ENCODE measurements at places on chromosomes 3 and 15.

- DNase-seq: no peak
Measured at GRCh38 chr15:69405110-69405509, 9.0 kb upstream of the KIF23 start.

GRCh38 chr3:187986514-187986934, 167.4 kb upstream of the LPP start:
- DNase-seq: no peak

- DNase-seq: no peak
Measured at GRCh38 chr15:62753518-62754221, 288.9 kb upstream of the TPM1 start.

DNA sequence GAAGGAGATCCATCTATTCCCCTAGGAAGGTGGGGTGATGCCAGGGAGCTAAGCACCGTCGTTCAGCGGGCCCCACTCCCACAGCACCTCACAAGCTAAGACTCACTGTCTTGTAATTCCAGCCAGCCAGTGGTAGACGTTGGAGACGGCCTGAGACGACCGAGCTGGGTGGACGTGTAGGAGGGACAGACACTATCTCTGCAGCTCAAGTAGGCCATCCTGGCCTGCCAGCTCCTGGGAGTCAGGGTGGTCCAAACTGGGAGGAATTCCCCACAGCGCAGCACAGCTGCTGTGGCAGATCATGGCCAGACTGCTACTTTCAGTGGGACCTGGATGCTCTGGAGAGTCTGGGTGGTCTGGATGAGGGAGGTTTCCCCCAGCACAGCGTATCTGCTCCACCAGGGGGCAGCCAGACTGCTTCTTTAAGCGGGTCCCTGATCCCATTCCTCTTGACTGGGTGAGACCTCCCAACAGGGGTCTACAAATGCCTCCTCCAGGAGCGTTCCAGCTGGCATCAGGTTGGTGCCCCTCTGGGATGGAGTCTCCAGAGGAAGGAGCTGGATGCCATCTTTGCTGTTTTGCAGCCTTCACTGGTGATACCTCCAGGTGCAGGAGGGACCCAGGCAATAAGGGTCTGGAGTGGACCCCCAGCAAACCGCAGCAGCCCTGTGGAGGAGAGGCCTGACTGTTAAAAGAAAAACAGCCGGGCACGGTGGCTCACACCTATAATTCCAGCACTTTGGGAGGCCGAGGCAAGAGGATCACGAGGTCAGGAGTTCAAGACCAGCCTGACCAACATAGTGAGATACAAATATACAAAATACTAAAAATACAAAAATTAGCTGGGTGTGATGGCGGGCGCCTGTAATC, 27.6 kb downstream of the GNB5 start:
- no peak for DNase-seq

DNA sequence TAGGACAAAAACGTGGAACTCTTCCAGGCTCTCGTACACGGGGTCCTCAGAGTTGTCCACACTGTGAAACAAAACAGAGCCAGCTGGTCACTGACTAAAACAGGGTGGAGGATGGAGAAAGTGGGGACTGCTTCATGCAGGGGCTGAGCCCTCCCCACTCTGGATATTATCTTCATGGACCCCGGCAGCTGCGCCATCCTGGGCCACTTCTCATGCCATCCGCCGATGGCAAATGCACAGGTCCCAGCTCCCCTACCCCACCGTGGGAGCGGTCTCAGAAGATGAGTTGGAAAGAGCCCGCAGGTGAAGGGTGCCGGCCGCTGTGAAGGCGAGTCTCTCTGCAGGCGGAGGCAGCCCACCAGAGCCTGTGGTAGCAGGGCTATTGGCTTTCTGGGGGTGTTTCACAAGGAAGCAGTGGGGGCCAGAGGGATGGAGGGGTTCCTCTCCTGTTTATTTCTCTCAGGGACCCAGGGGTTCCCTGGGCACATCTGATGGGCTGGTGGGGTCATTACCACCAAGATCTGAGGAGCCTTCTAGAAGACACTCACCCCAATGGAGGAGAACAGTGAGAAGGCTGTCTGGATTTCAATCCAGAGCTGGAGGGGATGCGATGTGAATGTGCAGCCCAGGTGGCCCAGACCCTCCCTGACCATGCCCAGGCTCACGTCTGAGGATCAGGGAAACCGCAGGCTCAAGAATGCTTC, 177.3 kb downstream of the KLF13 start:
- DNase-seq: no peak

GRCh38 chr3:129961141-129961541, 13.4 kb upstream of the TRH start:
- no peak for DNase-seq

DNA sequence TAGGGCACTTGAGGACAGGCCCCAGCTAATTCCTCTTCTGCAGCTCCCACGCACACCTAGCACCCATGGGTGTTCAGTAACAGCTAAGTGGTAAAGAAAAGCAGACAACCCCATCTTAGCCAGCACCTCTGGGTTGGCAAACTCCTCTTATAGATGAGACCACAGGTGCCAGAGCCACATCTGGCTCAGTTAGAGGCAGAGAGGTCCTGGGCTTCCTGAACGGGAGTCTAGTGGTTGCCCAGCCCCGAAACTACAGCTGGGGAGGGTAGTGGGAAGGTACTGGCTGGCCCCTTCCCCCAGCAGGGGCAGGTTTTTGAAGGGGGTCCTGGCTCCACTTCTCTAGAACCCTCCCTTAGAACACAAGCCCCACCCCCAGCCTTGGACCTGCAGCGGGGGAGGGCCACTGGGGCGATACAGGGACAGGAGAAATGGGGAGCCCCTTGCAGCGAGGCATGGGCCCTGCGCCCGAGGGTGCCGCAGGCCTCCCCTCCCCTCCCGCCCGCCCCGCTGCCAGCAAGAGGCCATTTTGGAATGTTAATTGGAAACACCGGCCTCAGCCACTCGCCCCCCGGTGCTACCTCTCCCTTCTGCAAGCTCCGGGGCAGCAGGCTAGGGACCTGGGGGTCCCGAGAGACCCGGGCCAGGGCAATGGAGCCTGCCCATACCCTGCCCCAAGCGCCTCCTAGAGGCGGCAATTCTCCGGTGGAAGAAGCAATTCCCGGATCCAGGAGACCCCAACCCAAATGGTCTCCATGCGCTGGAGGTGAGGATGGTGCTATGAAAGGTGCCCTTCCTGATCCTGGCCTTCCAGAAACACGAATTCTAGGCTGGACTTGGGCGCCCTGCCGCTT, 1.5 kb downstream of the DUSP7 start:
- DNase-seq: no peak

DNA sequence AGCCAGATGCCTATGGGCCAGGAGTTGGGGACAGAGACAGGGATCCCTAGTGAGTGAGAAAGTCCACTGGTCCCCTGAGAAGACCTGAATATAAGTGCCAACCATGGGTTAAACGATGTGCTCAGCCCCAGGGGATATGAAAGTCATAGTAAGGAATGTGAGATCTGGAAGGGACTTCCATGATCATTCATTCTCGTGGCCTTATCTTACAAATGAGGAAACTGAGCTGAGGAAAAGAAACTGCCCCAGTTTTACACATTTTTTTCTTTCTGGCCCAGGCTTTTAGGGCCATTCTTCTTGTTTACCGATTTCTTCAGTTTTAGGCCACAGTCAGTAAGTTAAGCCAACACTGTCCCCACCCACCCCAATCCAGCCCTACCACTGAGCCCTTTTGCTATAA, 11.1 kb downstream of the CD80 start:
- no peak for DNase-seq

GRCh38 chr3:48306290-48306689, 27.2 kb downstream of the SPINK8 start:
- no peak for DNase-seq

DNA sequence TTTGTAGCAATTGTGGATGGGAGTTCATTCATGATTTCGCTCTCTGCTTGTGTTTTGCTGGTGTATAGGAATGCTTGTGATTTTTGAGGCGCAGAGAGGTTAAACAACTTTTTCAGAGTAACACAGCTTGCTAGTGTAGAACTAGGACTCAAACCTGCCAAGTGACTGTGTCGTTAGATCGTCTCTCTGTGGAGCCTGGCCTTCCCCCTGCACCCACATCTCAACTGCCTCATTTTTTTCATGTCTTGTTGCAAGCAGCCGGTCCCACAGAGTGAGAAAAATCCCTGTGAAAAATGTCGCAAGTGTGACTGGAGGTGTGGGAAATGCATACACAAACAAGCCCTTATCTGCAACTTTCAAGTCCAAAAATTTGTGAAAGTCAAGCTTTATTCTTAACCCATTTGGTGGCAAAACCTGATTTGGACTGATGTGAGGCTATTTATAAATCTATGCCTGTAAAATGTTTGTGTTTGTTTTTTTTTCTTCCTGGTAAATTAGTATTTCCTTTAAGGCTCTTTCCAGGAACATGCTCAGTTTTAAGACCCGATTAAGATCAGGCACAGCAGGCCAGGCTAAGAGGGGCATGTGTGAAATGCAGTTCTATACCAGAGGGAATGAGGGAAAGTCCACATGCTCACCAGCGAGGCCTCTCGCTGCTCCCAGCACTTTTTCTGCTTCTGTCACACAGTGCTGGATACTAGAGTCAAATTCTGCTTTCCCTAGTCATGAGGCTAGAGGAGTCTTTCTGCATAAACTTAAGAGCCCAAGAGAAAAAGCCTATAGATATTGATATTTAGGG, 25.8 kb downstream of the ST6GAL1 start:
- DNase-seq: no peak

GRCh38 chr15:49876401-49877038, 242.5 kb downstream of the ATP8B4 start:
- DNase-seq: no peak

GRCh38 chr3:25820366-25820765, 30.5 kb downstream of the OXSM start:
- DNase-seq: no peak

DNA sequence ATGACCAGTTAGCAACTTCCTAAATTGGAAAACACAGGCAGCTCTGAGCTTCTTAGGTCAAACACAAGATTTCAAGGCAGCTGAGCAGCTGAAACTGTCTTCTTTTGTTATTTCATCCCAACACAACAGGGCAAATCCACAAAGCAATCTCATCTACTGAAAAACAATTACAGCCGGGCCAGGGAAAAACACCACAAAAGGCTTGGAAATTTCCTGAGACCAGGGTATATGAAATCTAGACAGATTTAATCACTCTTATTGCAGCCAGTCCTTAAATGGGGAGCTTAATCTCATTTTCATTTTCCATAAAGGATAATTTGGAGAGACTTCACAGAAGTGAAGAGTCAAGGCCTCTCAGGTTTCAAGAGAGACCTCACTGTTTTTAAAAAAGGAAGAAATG, 181.8 kb downstream of the SSR3 start:
- no peak for DNase-seq

DNA sequence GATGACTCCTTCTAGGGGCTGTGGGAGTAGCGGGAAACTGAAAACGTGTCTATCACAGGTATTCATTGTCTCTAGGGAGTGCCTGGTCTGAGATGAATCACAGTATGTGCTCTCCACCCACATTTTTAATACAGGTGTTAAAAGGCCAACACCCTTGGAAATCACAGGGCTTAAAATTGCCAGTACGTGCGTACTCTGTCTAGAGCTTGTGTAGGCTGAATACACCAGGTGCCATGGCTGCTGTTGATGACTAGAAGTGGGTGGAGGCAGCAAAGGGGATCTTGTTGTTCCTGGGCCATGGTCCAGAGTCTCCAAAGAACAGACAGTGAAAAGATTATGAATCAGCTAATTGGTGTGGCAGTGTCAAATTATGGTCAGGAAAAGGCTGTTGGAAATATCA, 35.1 kb upstream of the P3H2 start:
- no peak for DNase-seq

- no peak for DNase-seq
Measured at GRCh38 chr3:98986073-98986472, 84.6 kb upstream of the DCBLD2 start.

DNA sequence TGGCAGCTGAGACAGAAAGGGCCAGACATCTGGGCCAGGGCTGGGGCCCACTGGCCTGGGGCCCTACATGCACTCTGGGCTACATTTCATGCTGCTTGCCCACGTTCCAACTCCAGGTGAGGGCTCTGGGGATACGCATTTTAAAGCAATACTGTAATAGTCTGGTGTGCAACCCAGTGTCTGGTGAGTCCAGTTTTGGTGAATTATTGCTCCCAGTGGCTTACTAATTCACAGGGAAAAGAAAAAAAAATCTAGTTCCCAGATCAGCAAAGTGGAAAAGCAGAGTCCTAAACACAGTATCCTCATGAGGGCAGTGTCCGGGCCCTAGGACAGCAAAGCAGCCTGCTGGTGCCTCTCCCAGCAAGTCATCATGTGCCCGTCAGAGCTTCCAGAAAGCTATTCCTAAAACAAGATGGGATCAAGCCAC, 82.4 kb downstream of the CCNL1 start:
- DNase-seq: no peak

- no peak for DNase-seq
Measured at GRCh38 chr3:133428552-133428951, 28.7 kb downstream of the BFSP2 start.

- DNase-seq: no peak
Measured at GRCh38 chr3:133742351-133743091, 3.7 kb upstream of the TF start.

- DNase-seq: no peak
Measured at GRCh38 chr3:78937475-78937874, 830.3 kb downstream of the ROBO1 start.

- no peak for DNase-seq
Measured at GRCh38 chr15:59558851-59559250, 52.7 kb upstream of the GCNT3 start.

- no peak for DNase-seq
Measured at GRCh38 chr15:56910801-56911200, 7.6 kb upstream of the TCF12 start.

GRCh38 chr3:65178703-65179102, 490.9 kb upstream of the ADAMTS9 start:
- DNase-seq: no peak

DNA sequence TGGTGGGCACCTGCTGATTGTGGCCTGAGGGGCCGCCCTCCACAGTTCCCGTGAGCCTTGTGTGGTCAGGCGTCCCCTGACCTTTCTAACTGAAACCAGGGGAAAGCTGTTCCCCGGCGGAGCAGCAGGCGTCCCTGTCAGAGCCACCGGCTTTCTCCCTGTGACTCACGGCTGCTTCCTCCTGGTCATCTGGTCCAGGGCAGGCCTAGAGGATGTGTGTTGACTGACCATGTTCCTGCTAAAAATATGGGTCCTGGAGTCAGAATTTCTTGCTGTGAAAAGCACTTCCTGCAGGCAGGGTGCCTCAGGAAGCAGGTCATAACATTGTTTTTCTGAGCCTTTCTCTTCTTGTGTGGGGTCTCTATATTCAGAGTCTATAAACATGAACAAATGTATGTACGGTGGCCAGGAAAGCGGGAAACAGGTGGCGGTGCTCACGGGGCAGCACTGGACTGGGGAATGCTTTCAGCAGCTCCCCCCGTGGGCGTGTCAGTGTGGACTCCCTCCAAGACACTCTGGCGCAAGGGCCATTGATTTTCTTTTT, 38.4 kb upstream of the CGNL1 start:
- DNase-seq: no peak

GRCh38 chr3:40476478-40477470, at the start of gene ZNF619:
Gene ZNF619, plus strand, starts transcription at chr3:40477122. Its CDS starts 858 bp downstream, at chr3:40477980.
- peak; percentile 59 for DNase-seq

Measured in GM12891 (cell line).